Astrocyte of the hippocampus (primary cell): ENCODE measurements at places on chromosomes 7 and 10.

- DNase-seq = no peak
These were observed 143.4 kb downstream of the CELF2 start for GRCh38 chr10:11161096-11161495.

DNA sequence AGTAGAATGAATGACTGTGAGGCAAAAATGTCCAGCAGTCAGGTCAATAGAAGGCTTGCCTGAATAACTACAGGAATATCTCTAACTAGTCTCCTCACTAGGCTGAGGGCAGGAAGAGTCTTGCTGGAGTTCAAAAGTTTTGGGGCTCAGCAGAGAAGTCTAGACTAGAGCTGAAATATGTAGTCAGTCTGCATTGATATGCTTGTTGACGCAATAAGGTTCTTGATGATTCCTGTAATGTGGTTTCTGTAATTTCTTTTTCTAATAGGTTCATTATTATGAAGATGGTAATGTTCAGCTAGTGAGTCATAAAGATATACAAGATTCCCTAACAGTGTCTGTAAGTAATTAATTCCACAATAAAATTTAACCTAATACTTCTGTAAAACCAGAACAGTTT is 41.5 kb upstream of the ST7 start:
- DNase-seq = no peak

DNA sequence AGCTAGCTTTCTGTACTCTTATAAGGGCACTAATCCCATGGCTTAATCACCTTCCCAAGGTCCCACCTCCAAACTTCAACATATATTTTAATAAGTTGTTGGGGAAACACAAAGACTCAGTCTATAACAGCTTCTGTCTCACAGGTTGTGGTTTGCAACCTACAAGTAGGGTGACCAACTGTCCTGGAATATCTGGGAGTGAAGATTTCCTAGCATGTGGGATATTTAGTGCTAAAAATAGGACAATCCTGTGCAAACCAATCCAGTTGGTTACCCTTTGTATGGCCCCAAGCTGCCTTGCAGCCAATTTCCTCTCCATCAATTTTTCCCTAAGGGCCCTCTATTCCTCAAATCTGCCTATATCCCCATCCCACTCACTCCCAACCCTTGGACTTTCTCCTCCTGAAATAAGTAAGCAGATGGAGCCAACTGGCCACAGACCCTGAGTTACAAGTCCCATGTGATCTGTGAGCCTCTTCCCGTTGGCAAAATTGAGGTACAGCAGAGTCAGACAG is 82.3 kb downstream of the FAM13C start:
- DNase-seq = no peak

DNA sequence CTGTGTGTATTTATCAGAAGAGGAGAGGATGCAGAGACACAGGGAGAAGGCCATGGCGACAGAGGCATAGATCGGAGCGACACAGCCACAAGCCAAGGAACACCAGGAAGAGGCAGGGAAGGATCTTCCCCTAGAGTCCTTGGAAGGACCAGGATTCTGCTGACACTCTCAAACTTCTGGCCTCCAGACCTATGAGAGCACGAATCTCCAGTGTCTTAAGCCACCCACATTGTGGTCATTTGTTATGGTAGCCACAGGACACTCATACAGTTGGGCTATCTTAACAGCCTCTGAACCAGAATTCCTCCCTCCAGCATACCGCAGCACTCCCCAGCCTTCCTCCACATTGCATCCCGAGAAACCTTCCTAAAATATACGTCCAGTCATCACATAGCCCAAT is 367.0 kb upstream of the MGMT start:
- no peak for DNase-seq

DNA sequence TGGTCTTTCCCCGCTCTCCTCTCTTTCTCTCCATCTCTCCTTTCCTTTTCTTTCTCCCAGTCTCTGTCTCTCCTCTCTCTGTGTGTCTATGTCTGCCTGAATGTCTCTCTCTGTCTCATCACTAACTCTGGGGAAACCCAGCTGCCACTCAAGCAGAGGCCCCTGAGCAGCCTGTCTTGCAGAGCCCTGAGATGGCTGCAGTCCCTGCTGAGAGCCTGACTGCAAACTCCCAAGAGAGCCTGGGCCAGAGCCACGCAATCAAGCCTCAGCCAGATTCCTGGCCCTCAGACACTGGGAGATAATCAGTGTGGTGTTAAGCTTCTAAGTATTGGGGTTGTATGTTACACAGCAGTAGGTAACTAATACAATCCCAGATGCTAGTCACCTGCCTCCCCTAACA is 91.5 kb downstream of the PAXIP1 start:
- no peak for DNase-seq

DNA sequence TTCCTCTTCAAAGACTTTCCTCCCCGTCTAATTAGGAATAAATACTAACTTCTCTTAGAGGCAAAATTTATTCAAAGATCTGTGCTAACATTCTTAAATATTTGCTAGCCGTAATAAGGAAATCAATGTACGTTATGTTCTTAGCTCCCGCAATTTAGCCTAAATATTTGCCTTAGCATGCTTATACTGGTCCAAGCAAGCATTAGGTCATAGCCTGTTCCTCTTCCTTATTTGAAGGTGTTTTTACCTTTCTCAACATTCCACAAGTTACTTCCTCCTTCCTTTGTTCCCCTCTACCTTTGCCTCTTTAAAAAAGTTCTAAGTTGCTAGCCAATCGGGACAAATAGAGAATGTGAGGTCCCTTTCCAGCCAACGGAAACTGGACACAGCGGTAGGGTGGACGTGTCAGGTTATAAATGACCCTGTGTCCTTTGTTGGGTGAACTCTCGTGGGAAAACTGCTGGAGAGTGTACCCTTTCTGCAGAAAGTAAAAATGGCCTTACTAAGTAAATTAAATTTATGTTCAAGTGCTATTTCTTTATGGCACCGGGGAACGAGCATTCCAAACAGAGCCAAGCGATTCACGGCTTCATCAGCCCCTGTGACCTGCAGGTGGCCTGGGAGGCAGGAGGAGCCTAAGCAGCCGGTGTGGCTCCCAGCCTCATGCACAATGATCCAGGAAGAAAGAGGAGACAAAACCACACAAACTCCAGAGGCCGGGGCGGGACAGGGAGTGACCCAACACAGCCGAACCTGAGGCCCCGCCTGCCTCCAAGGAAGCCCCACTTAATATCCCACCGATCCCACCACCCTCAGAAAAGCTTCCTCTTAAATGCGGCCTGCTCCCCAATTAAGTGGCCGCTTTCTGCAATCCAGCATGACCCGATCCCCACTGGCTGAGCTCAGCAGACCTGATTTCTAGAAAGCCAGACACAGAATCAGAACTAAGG is 67.0 kb downstream of the ZRANB1 start:
- no peak for DNase-seq

DNA sequence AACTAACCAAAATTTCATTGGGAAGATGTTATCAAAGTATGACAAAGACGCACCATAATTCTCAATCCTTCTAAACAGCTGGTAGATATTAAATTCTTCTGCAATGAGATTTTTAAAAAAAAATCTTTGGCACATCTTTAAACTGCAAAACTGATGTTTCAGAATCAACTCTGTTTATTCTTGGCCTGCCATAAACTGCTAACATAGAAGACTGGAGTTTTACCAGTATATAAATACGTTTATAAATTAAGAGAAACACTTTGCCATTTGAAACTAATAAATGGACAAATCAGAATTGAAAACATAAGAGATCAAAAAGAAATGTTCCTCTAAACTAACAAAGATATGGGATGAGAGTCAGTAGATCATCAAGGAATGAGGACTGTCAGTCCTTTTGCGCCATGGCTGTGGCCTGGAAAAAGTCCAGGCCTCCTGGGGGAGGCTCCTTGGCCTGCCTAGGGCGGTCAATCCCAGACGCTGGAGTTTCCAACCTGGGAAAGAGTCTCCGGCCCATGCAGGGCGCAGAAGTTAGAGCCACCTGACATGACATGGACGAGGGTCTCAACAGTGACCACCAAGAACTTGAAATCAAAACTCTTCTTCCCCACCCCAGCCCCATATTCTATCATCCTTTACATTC is 34.2 kb upstream of the NEBL start:
- no peak for DNase-seq

GRCh38 chr7:127413962-127414361 is 21.5 kb upstream of the ZNF800 start:
- no peak for DNase-seq

GRCh38 chr7:45623740-45624391 is 49.7 kb downstream of the ADCY1 start:
- DNase-seq = no peak

- DNase-seq = peak; percentile 1
These were observed 750.7 kb upstream of the SORCS1 start for GRCh38 chr10:107915215-107915610.

DNA sequence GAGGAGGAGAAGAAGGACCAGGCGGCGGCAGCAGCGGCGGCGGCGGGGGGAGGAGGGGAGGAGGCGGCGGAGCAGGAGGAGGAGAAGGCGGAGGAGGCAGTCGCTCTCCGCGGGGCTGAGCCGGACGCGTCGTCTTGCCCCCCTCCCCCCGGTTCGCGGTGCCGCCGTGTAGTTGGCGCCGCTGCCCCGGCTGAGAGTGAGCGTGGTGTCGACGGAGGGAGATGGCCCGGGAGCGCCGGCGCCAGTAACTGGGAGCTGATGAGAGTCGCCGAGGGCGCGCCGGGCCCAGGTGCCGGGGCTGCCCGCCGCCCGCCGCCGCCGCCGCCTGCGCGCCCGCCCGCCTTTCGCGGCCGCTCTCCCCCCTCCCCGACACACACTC is 257 bp downstream of the WAC start:
- DNase-seq = no peak

DNA sequence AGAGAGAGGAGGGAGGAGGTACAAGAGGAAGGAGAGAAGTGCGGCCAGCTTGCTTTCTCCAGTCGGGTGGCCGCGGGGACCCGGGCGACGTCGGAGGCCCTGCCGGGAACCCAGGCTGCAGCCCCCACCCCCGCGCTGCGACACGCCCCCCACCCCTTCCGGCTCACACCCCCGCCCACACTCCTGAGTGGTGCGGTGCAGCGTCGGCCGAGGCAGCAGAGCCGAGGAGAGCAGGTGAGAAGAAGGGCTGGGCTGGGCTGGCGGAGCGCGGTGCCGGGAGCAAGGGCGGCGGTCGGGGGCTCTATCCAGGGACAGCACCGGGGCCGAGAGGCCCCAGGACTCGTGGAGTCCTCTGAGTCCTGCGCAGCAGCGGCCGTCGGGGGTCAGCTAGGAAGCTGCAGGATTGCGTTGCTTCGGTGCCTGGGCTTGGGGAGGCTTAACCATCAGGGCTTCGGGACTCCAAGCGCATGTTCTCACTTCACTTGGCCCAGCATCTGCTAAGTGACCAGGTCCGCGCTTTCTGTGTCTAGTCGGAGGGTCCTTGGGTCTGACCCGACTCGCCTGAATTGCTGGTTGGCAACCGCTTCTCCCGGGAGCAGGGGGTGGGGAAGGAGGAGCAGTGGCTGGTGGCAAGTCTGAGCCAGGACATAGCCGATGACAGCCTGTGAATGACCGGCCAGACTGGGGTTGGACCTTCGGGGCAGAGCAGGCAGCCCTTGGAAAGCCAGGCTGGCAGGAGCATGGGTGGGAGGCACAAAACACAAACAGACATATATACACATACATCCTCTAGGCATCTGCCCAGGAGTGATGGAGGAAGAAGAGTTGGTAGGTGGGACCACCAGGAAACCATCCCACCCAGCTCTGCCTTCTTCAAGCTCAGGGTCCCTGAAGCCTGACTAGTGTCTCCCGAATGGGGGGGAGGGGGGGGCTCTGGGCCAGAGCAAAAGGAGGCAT is 683 bp downstream of the CHAT start:
- DNase-seq = no peak

DNA sequence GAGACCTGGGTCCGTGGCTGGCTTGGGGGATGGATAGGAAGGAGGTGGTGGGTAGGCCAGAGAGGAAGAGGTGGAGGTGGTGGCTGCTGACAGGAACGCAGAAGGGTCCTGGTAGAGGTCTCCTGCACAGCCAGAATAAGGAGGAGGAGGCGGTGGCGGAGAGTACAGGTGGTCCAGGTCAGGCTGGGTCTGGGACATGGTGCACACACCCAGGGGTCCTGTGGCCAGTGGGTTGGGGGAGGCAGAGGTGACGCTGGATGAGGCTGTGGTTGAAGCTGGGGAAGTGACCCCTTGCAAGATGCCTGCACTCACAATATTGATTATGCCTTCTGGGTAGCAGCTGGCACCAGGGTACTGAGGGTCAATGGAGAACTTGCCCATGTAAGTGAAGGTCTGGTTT is 2.2 kb downstream of the EGR2 start:
- DNase-seq = no peak

DNA sequence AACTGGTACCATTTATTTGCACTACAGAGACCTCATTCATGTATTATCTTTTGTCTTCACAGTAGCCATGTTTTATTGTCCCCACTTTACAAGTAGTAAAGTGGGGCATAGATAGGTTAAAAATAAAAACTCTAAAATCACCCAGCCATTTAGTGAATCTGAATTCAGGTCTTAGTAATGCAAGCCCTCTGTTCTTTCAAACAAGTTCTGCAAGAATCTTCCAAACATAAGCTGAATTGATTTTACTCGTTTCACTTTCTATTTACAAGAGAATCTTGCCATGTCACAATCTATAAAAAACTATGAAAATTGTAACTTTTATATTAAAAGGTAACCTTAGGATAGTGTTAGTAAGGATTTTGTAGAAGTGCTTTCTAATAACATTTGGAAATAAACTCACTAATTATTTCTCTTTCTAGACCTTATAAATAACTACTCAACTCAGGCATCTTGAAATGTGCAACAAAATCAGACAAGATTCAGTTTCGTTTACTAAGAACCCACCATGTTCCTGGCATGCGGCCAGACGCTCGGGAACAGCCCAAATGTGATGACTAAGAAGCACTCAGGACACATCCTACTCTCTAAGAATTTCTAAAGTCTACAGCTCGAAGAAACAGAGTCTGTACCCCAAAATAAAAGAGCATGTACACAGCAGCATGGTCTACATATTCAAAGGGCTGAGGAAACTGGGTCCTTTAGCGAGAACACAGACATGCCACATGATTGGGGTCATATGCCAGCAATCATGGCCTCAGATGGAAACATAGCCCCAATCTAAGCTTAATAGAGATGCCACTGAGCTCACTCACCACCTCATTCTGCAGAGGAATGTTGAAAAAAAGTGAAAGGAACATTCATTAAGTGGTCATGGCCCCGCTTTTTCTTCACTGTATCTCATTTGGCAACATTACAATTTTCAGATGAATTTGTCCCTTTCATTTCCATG is 167.6 kb downstream of the AMPH start:
- peak; percentile 74 for DNase-seq

DNA sequence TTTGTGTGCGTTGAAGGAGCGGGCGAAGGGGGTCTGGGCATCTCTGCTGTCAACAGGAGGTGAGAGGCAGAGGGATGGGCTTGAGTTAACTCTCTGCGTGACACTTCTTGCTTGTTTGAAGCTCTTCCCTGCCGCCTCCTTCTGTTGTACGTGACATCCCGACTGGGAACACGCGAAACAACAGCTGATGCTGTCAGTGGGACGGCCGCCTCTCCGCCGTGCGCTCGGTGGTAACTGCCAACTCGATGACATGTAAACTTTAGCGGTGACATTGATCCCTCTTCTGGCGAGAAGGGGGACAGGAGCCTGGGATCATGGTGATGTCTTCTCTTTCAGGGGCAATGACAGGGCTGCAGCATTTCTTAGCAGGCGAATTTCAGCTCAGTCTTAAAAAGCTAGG is 394.5 kb downstream of the TYW1 start:
- no peak for DNase-seq

- DNase-seq = no peak
These were observed 231.1 kb downstream of the ADAM12 start for GRCh38 chr10:126157189-126157588.
